ENCODE measurements at places on chromosomes 2 and 18. TPM values are rescaled to one million over a fixed set of nuclear protein-coding genes. Genes with fewer than 3 reads are reported as not detected.

The OSR1 gene
- total RNA-seq = 6.3 TPM

DNA sequence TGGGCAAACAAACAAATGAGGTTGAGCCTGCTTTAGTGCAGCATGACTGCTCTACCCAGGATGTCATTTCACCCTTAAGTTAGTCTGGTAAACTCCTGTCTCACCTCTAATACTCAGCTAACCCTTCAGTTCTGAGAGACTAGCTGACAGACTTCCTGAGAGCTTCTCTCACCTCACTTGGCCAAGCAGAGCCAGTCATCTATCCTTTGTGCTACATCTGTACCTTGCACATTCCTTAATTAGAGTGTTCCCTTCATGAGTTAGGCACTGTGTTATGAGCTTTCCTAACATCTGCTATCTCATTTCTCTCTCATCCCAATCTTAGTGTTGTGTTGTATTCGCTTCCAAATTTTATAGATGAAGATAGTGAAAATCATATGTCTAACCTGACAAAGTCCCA lies 220.1 kb upstream of the PIK3C3 start:
- DNase-seq = no peak

The EGR4 gene
- not detected for total RNA-seq

DNA sequence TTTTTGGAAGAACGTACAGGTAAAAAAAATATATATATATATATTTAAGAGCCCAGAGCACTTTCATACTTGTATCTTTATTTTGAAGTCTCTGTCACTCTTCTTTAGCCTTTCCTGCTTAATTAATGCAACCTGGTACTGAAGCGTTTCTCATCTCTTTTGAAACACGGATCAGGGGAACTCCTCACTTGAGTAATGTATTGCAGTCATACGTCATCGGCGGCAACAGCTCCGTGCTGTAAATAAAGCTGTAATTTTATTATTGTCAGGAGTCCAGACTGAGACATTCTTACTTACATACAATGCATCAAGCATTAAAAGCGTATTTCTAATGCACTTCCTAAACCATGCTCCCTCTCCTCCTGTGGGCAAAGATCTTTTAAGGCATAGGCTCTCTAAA lies 514.7 kb downstream of the SOX11 start:
- DNase-seq = no peak

DNA sequence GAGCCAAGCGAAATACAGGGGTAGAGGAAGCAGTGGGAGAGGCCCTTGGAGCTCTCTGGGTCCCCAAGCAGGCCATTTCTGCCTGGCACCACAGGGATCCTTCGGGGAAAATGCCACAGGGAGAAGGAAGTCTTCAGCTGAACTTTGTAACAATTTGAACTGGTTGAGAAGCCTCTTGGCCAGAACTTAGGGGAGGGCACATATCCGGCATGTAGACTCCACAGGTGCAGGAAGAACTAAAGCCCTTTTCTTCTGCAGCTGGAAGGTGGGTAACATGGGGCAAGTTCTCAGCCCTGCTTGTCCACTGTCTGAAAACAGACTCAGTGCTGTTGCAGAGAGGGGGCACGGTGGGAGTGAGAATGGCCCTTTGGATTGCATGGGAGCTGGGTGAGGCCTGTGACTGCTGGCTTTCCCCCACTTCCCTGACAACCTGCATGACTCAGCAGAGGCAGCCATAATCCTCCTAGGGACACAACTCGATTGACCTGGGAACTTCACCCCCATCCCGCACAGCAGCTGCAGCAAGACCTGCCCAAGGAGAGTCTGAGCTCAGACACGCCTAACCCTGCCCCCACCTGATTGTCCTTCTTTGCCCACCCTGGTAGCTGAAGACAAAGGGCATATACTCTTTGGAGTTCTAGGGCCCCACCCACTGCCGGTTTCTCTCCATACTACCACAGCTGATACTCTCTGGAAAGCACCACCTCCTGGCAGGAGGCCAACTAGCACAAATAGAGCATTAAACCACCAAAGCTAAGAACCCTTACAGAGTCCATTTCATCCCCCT lies 101.6 kb upstream of the FAM136A start:
- no peak for DNase-seq

DNA sequence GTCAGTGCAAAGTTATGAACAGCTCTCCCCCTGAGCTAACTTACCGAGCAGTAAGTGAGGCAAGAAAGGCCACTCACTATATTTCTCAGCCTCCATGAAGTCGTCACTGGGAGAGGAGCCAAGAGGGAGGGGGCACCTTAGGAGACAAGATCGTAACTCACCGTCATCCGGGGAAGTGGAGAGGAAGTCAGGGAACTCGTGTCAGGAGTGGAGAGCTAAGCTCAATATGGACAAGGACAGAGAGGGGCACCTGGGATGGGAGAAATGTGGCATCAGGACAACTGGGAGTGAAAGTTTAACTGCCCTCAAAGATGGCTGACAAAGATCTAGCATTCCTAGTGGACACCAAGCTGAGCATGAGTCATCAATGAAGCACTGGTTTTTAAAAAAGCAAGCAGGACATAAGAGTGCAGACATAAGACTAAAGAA lies 37.1 kb downstream of the BCL11A start:
- DNase-seq = peak; percentile 71

- DNase-seq = no peak
Measured at GRCh38 chr2:121804997-121805765, 49.7 kb downstream of the TSN start.

GRCh38 chr2:54557601-54558187 lies 101.6 kb downstream of the SPTBN1 start:
- no peak for DNase-seq

The MCEE gene
- total RNA-seq = 4.4 TPM

DNA sequence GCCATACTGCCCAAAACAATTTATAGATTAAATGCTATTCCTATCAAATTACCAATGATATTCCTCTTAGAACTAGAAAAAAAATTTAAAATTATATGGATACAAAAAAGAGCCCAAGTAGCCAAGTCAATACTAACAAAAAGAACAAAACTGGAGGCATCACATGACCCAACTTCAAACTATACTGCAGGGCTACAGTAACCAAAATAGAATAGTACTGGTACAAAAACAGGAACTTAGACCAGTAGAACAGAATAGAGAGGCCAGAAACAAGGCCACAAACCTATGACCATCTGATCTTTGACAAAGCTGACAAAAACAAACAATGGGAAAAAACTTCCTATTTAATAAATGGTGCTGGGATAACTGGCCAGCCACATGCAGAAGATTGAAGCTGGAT lies 86.1 kb upstream of the KYNU start:
- no peak for DNase-seq

The KIAA2012 gene
- total RNA-seq = not detected

DNA sequence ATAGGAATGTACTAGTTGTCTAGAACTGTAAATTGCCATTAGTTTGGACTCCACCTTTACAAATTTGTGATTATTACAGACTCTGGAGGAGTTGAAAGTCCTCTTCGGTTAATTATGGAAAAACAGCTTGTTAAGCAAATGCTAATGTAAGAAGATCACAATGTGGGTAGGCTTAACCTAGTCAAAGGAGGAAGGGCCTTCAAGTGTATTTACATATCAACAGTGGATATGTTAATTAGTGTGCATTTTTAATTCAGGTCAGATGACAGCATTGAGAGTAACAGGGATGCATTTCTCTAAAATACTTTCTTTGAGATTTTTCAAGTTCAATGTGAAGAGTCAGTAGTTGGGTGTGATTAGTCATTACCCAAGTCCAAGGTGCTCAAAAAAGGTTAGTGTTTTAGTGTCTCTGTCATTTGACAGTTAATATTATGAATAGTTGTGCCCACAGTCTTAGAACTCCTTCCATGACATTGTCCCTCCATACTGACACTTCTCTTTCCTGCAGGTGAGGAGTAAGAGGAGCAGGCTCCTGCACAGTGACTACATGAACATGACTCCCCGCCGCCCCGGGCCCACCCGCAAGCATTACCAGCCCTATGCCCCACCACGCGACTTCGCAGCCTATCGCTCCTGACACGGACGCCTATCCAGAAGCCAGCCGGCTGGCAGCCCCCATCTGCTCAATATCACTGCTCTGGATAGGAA lies 28.0 kb downstream of the CD28 start:
- DNase-seq = no peak

DNA sequence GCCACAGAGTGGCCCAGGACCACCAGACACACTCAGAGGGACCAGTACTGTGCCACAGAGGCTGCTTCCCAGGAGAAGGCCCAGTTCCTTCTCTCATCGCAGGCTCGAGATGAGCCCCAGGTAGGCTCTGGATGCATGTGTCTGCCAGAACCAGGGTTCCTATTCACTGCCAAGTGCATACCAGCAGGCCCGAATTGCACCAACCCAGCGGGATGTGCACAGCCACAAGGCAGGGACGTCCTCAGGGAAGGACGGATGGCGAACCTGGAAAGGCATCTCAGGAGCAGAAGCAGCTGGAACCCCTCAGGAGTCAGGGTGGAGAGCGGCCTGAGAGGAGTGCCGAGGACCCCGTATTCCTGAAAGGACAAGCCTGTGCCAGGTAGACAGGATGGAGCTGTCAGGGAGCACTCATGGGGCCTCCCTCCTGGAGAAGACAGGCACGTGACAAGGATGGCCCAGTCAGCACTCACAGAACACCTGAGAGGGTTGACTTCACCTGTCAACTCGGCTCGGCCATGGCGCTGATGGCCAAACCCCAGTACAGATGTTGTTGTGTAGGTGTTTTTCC lies 73.7 kb downstream of the PTGR3 start:
- DNase-seq = no peak

DNA sequence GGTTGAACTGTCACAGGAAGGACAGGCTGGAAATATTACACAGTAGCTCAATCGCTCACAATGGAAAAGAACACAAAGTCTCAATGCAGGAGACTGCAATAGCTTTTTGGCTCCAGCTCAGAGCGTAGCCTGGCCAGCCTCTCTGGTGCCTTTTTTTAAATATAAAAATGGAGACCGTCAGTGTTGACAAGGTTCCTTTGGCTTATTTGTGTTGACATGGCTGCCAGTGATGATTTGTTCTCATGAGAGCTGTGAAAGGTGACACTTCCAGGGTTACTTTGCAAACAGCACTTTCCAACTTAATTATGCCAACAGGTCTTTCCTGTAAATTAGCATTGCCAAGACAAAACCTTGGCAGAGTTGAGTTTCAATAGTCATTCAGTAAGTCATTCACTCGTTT lies 70.8 kb downstream of the KCNE4 start:
- DNase-seq = no peak

The PLEKHA3 gene
- total RNA-seq = 34.4 TPM

The NT5C1B gene
- total RNA-seq = not detected

The PRKCE gene
- total RNA-seq = 17.7 TPM

DNA sequence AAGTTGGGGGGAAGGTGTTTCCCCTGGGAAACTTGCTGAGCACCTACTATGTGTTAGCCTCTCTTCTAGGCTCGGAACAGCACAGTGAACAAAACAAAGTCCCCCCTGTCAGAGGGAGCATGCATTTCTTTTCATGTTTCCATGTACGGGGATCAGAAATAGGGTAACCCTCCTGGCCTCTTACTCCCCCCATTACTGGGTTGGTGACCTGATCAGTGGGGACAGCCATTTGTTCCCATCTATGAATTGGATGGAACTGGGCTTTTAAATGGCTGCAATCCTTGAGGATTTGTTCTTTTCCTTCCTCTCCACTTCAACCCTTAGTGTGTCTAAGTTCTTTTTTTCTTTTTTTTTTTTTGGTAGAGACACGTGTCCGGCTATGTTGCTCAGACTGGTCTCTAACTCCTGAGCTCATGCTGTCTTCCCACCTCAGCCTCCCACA lies 13.7 kb downstream of the NCL start:
- DNase-seq = no peak

DNA sequence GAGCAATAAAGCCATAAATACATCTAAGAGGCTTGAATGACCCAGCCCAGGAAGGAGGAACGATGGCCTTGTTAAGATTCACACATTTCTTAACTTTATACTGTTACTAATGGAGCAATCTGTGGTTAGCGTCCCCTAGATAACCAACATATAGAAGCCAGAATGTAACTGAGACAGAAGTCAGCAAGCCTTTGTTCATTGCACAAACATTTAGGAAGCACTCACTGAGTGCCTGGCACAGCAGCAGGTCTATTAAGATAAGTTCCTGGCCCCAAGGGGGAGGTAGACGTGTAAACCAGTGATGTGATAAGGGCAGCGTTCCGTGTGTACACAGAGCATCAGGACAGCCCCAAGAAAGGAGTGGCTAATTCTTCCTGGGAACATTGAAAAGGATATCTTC lies 63.6 kb upstream of the ATL2 start:
- no peak for DNase-seq

GRCh38 chr18:75215663-75216062 lies 5.1 kb downstream of the TSHZ1 start:
- DNase-seq = no peak

GRCh38 chr2:85257359-85257969 lies 70.3 kb downstream of the TGOLN2 start:
- no peak for DNase-seq
